ENCODE measurements at places on chromosomes 12 and 14. TPM values are rescaled to one million over a fixed set of nuclear protein-coding genes. Genes with fewer than 3 reads are reported as not detected.

GRCh38 chr12:74981541-74981940 lies 228.1 kb downstream of the KCNC2 start:
- H3K27me3 ChIP-seq = no peaks in the 10 kb centered on the region
- H3K36me3 ChIP-seq = no peaks in the 10 kb centered on the region
- H3K4me1 ChIP-seq = no peaks in the 10 kb centered on the region

DNA sequence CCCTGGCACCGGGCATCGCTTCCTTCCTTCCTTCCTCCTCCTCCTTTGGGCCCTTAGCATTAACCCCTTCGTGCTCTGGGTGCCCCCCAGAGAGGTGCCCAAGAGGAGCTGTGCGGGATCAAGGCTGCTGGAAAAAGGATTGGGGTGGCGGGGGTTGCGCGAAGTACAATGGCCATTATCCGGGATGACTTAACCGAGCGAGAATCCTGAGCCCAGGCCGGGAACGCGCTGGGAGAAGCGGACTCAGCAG lies 2.8 kb downstream of the DHH start:
- no peak for DNase-seq
- H3K4me1 ChIP-seq = peaks cover 55% of the 10 kb centered on the region
- H3K36me3 ChIP-seq = no peaks in the 10 kb centered on the region
- H3K27ac ChIP-seq = no peak overlapping the region
- peaks cover 91% of the 10 kb centered on the region for H3K27me3 ChIP-seq
- H3K4me3 ChIP-seq = peak overlapping the region; percentile 56

GRCh38 chr12:33671676-33672075 lies 232.1 kb upstream of the SYT10 start:
- H3K4me1 ChIP-seq = peaks cover 56% of the 10 kb centered on the region
- no peaks in the 10 kb centered on the region for H3K27me3 ChIP-seq
- DNase-seq = no peak
- peaks cover 2% of the 10 kb centered on the region for H3K36me3 ChIP-seq
- H3K4me3 ChIP-seq = no peak overlapping the region
- H3K27ac ChIP-seq = peak overlapping the region; percentile 88

- no peaks in the 10 kb centered on the region for H3K27me3 ChIP-seq
- no peaks in the 10 kb centered on the region for H3K36me3 ChIP-seq
- peaks cover 43% of the 10 kb centered on the region for H3K4me1 ChIP-seq
Observed at GRCh38 chr14:100443603-100444002, 120.5 kb downstream of the SLC25A47 start.

DNA sequence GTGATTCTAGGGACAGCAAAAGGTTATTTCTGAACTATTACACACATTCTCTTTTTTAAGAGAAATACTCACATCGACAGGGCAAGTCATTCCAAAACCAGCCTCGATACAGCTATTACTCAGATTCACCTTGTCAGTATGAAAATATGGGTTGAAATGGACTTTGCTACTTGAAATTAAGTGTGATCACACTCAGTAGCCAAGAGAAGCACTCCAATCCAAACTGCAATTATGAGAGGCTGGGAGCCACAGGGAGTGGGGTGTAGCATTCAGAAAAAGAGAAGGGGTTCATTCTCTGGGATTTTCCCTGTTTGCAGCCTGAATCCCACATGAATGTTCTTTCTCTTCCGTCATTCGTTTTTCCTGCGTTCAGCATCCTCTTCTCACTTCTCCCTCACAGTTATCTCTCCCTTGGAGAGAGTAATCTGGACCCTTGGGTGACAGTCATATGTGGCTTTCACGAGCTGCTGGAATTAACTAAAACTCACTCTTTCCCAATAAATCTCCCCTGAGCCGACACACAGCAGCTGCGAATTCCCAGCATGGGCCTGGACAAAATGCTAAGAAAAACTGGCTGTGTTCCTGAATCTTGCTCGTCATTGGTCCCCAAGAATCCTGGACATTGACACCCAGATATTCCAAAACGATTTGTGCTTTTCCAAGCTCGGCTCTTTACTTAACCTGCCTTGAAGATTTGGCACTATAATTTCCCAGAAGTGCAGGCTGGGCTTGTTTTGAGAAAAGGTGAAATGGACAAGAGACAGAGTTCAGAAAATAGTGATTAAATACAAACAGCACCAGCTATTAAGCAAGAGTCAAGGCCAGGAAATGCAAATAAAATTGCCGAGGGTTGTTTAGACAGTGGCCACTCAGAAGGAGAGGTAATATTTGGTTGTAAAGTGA lies 199.5 kb upstream of the PLEKHG7 start:
- H3K36me3 ChIP-seq = no peaks in the 10 kb centered on the region
- H3K4me1 ChIP-seq = peaks cover 31% of the 10 kb centered on the region
- H3K27ac ChIP-seq = no peak overlapping the region
- DNase-seq = no peak
- no peak overlapping the region for H3K4me3 ChIP-seq
- H3K27me3 ChIP-seq = no peaks in the 10 kb centered on the region

DNA sequence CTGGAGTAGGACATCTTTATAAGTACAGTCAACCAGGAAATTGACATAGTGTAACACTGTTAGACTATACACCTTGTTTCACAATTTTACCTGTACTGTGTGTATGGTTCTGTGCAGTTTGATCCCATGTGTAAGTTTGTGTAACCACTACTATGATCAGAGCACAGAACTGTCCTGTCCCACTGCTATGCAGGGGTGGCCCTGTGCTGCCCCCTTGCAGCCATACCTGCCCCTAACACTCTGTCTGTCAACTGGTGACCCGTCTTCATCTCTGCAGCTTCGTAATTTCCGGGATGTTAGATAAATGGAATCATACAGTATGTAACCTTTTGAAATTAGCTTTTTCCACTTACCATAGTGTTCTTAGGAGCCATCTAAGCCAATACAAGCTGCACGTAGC lies 58.7 kb upstream of the RD3L start:
- H3K4me1 ChIP-seq = no peaks in the 10 kb centered on the region
- H3K4me3 ChIP-seq = no peak overlapping the region
- peak; percentile 54 for DNase-seq
- H3K27ac ChIP-seq = no peak overlapping the region

DNA sequence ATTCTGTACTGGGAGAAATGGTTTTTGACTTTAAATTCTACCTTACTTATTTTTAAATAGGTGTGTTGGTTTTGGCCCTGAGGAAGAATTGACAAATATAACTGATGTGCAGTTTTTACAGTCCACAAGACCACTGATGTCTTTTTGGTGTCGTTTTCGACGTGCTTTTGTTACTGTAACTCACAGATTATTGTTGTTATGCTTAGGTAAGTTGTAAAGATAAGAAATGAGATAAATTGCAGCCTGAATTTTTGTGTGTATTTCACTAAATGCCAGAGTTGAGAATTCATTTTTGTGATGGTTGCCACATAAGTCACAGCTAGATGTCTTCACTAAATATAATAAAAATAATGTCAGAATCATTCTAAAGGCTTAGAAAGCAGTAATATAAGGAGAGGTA lies 39.9 kb upstream of the MSRB3 start:
- DNase-seq = no peak
- H3K4me3 ChIP-seq = no peak overlapping the region
- H3K4me1 ChIP-seq = peaks cover 1% of the 10 kb centered on the region
- H3K27me3 ChIP-seq = no peaks in the 10 kb centered on the region
- H3K36me3 ChIP-seq = peaks cover 21% of the 10 kb centered on the region

Gene VWF
- total RNA-seq = 0.48 TPM

DNA sequence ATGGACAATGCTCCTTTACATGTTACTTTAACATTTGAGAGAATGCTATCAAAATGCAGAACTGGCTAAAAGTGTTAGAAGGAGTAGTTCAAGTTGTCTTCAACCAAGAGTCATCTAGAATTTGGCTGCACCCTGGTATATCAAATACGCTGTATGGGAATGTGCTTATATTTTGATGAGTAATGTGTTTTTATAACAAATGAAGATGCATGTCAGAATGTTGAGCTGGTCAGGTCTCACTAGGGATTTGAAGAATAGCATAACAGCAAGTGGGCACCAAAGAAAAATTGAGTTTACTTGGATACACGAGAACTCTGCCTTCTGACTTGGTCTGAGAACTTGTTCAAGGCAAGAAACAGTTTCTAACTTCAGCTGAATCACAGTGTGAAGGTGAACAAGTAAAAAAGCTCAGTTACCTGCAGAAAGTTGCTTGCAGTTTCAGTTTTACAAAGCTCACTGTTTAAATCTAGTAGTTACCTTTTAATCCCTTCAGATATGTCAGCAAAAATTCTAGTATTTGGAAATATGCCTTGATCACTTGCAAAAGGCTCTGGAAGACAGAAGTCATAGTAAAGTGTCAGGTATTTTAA lies 82.3 kb downstream of the PDE3A start:
- H3K27me3 ChIP-seq = no peaks in the 10 kb centered on the region
- H3K4me3 ChIP-seq = no peak overlapping the region
- peaks cover 34% of the 10 kb centered on the region for H3K4me1 ChIP-seq
- no peak for DNase-seq
- no peak overlapping the region for H3K27ac ChIP-seq

- no peak overlapping the region for H3K27ac ChIP-seq
- no peak for DNase-seq
- H3K27me3 ChIP-seq = no peaks in the 10 kb centered on the region
- H3K36me3 ChIP-seq = no peaks in the 10 kb centered on the region
Observed at GRCh38 chr12:95600567-95600966, 49.3 kb upstream of the USP44 start.

Gene LUM
- 0.28 TPM for total RNA-seq

Measured in WTC11 (cell line).